ENCODE measurements at places on chromosomes 1 and 21.

DNA sequence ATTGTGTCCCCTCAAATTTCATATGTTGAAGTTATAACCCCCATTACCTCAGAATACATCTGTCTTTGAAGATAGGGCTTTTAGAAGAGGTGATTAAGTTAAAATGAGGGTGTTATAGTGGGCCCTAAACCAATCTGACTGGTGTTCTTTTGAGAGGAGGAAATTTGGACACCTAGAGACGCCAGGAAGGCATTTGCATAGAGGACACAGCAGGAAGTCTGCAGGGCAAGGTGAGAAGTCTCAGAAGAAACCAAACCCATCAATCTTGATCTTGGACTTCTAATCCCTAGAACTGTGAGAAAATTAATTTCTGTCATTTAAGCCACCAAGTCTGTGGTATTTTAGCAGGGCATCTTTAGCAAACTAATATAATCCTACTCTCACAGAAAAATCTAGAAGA, 13.0 kb downstream of the GOLPH3L start:
- no peak for DNase-seq

GRCh38 chr1:46411010-46411405, 16.9 kb downstream of the FAAH start:
- DNase-seq, result no peak

- no peak for DNase-seq
Observed at GRCh38 chr1:225572422-225572821, 80.5 kb downstream of the ENAH start.

DNA sequence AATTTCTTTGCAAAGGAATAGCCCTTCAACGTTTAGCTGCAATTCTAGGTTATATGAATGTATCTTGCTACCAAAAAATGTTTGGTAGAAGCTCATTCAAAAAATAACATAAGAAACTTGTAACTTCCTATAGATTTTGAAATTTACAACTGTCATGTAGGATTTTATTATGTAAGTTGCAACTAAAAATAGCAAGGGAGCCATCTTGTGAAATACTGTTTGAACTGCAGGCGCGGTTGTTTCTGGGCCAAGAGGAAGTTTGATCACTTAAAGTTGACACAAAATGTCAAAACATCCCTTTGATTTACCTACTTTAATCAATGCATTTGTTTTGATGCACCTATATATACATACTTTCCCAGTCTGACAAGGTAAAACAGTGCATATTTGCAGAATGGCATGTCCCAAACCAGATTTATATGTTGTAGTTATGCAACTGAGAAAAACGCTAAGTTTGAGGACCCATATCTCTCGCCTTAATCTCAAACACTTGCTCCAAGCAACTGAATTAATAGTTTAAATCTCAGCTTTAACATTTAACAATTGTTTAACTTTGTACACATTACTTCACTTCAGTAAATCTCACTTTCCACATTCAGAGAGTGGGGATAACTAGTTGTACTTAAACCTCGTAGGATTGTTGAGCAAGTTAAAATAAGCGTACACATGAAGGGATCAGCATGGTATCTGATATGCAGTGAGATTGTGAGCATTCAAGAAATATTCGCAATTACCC, 63.9 kb downstream of the KCNK2 start:
- no peak for DNase-seq

DNA sequence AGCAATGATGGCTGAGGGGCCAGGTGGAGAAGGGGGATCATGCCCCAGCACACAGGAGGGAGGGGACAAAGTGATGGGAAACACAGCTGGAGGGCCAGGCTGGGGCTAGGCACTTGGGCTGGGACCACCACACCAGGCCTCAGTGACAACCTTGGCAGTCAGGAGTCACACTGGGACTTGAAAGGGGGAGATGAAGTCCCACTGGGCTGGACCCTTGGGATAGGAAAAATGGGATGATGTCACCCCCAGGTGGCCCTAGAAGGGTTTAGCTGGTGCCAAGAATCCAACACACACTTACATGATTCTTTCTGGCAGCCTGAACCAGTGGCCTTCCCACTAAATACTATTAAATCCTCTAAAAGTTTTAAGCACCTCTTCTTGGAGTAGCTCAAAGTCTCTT, 17.1 kb downstream of the ZBTB17 start:
- DNase-seq, result no peak

- DNase-seq, result no peak
Observed at GRCh38 chr1:22296701-22297591, 154.0 kb upstream of the WNT4 start.

GRCh38 chr1:216843409-216843808, 120.2 kb upstream of the ESRRG start:
- no peak for DNase-seq

GRCh38 chr1:74485622-74486021, 26.8 kb downstream of the LRRC53 start:
- no peak for DNase-seq

DNA sequence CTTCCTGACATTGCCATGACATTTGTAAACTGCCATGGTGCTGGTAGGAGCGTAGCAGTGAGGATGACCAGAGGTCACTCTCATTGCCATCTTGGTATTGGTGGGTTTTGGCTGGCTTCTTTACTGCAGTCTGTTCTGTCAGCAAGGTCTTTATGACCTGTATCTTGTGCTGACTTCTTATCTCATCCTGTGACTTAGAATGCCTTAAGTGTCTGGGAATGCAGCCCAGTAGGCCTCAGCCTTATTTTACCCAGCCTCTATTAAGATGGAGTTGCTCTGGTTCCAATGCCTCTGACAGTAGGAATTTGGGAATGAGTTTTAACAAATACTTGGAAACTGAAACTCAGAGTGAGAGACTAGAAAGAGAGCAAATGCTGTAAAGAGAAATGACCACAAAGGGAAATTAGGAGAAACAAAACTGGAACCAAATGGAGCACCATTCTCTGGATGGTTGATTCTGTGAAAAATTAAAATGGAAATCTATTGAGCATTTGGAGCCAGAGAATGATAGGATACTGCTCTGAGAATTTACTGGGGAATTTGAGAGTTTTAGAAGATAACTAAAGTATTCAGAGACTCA, 50.1 kb upstream of the RHOU start:
- DNase-seq, result no peak

GRCh38 chr21:37071561-37072273, 1.2 kb downstream of the PIGP start:
- no peak for DNase-seq

- DNase-seq, result no peak
Observed at GRCh38 chr21:33185852-33186251, 43.9 kb upstream of the IFNAR2 start.

DNA sequence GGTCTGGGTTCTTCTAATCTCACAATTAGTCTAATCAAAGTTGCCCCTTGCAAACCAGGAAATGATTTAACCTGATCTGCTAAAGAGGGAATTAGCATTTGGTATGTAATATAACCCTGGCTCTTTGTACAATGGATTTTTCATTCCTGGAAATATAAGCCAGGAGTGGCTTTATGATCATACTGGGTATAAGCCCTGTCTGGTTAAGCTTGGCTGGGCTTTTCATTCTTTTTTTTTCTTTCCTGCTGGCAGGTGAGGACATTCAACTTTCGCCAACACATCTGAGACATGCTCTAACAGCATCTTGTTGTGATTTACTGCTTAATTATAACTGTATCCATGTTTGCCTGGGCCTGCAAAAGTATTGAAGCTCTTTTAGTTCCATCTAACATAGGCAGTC, 20.4 kb upstream of the SDE2 start:
- DNase-seq, result no peak

GRCh38 chr1:230884646-230885045, 16.3 kb upstream of the C1orf198 start:
- no peak for DNase-seq
